Activated CD4-positive, alpha-beta T cell treated with anti-CD3 and anti-CD28 coated beads, Interleukin-2, amount 50 U/mL, for 4 hours (primary cell): ENCODE measurements at places on chromosomes 12 and 14.

- DNase-seq, result no peak
Measured at GRCh38 chr14:60756847-60757246, 22.3 kb downstream of the MNAT1 start.

DNA sequence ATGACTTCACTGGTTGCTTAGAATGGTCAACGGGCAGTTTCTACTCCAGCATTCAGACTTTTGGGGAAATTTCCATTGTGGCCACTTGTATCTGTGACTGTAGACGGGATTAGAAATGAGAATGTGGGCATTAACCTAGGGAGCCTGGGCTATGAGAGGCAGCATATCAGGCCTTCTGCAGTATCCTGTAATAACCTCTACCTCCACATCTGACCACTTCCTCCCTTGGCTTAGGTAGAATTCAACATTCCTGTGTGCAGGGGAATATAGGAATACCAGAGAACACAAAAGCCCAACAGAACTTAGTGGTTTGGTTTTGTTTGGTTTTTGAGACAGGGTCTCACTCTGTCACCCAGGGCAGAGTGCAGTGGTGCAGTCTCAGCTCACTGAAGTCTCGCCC, 76.4 kb upstream of the HOXC13 start:
- no peak for DNase-seq

DNA sequence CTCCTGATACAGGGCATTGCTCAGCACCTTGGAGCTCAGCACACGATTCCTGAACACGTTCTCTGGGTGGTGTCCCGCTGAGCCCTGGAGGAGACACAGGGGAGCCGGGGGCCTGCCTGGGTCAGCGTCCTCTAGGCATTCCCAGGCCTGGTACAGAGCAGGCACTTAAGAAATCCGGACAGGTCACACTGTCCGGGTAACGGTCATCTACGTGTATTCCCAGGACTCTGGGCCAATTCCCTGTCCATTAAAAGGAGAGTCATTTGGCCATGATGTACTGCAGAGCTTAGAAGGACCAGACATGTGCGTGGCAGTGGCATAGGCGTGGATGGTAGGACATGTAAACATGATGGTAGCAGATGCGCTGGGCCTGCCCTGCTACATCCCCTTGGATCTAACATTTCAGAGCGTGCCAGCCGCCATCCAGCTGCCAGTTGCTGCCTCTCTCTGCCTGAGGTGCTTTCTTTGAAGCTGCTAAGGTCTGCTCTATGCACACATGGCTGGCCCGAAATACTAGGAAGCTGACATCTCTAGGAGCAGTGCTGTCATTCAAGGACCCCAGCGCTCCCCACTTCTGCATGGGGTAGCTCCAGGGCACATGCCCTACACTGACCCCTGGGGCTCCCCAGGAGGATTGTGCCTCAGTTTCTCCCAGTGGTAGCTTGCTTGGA, 273.1 kb upstream of the RTL1 start:
- DNase-seq, result no peak

GRCh38 chr12:117000316-117000715, 89.6 kb downstream of the FBXW8 start:
- DNase-seq, result no peak

GRCh38 chr12:6460751-6461371, 9.0 kb downstream of the TAPBPL start:
- DNase-seq, result no peak

GRCh38 chr12:126384026-126384564, 1318.9 kb downstream of the AACS start:
- DNase-seq, result no peak

- no peak for DNase-seq
Measured at GRCh38 chr14:74863274-74863673, 12.7 kb downstream of the PROX2 start.

DNA sequence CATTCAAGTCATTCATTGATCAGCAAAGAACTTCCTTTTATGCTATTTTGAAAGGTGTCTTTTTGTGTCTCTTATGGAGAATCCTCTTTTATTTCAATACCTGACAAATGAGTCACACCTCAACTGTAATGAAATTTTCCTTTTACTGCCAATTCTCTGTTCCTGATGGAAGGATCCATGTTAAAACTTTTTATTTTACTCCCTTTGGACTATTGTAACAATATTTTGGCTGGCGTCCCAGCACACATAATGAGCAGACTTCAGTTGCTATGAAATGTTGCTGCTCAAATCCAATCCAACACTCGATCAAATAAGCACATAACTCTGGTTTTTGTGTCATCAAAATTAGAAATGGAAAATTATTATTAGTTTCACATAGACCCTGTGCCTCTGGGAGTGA, 21.9 kb upstream of the SLC15A5 start:
- no peak for DNase-seq

- no peak for DNase-seq
Measured at GRCh38 chr14:89519040-89519439, 102.0 kb upstream of the FOXN3 start.

GRCh38 chr12:86917121-86917520, 660.9 kb upstream of the MGAT4C start:
- no peak for DNase-seq

DNA sequence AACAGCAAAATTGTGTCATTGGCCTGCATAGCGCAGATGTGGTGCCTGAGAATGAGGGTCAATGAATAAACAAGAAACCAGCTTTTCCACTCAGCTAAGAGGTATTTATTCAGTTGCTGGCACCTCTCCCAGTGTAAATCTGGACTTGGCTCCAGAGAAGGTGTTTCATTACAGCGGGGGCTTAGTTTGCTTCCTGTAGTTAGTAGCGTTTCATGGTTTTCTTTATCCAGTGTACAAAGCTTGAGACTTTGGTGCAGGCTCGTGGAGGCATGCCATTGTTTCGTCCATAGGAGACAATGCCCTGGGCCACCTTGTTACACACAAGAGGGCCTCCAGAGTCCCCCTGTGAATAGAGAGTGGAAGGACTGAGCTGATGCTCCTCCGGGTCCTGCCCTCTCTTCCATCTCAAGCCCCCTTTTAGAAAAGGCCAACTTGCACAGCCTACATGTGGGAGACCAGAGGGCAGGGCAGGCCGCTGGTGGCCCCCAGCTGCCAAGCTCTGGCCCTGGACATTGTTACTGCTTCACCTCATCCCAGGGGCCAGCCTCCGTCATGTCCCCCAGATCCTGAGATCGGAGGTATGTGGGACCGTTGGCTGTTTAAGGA, 3.0 kb downstream of the GZMB start:
- no peak for DNase-seq

DNA sequence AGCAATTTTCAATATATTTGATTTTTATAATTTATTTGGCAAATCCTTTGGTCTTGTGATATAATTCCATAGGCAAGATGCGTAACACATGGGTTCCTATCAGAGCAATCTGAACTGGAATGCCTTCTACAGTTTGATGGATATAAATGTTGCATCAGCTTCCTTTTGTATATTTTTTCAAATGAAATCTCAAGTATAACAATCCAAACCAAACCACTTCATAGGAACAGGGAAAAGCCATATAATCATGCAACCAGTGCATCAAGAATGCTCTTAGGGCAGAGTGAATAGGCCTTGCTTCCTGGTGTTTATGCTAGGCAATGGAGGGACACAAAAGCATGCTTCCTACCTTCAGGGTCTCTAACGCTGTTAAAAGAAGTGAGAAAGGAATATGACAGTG, 34.5 kb downstream of the EFCAB11 start:
- no peak for DNase-seq

DNA sequence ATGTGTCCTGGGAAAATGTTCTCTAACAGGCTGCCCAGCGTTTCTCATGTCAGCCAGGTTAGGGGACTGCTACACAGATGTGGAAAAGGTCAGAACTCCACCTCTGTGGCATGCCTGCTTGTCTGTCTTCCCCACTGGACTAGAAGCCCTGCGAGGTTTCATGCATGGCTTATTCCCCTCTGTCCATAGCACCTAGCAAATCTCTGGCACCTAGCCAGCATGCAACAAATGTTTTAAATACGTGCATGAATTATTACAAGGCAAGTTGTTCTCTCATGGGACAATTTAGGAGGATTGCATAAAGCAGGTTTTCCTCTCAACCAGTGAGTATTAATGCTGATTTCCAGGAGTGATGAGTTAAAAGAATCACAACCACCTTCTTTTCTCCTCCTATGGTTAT, 21.4 kb upstream of the KCNK13 start:
- no peak for DNase-seq

GRCh38 chr12:82015623-82016347, 256.6 kb upstream of the PPFIA2 start:
- no peak for DNase-seq

GRCh38 chr14:101060171-101060601, 156.7 kb upstream of the RTL1 start:
- no peak for DNase-seq

GRCh38 chr12:132433641-132434395, 56.1 kb upstream of the FBRSL1 start:
- no peak for DNase-seq

GRCh38 chr14:99751539-99752485, 41.4 kb upstream of the EML1 start:
- no peak for DNase-seq

DNA sequence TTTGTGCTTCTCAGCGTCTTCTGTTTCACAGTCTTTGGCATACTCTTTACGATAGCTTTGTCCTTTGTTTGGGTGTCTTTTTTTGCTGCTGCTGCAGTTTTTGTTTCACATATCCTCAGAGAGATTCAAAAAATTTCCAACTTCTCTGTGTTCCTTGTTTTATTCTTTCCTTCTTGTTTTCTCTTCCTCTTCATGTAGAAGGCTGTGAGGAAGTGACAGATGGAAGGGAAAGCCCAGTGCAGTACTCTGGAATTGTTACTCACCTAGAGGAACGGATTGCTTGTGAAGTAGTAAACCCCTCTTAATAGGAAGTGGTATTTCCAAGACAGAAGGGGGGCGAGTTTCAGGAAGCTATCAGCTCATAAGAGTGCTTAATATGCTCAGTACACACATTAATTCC, 1.7 kb downstream of the CREBL2 start:
- DNase-seq, result no peak

DNA sequence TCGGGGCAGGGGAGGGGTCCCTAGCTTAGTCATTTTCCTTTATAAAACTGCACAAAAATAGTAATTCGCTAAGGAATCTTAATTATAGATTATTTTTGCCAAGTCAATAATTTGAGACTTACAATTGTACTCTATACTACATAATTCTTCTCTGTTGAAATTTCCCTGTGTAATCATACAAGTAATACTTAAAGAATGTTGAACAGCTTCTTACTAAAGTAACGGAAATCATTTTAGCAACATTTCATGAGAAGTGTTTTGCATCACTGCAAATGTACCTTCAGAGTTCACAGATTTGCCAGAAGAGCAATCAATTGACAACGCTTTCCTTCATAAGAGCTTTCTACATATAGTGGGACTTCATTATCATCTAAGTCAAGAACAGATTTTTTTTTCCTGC, 7.9 kb upstream of the GNG2 start:
- DNase-seq, result no peak

GRCh38 chr14:25003537-25003936, 46.4 kb downstream of the STXBP6 start:
- DNase-seq, result no peak

DNA sequence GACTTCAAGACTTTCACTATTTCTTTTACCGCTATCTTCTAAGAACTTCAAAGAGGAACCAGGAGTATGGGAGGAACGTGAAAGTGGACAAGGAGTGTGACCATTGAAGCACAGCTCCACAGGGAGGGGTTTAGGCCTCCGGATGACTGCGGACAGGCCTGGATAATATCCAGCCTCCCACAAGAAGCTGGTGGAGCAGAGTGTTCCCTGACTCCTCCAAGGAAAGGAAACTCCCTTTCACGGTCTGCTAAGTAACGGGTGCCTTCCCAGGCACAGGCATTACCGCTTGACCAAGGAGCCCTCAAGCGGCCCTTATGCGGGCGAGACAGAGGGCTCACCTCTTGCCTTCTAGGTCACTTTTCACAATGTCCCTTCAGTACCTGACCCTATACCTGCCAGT, 267.0 kb downstream of the RPL10L start:
- DNase-seq, result no peak

GRCh38 chr12:78331181-78331580, 500.5 kb downstream of the NAV3 start:
- no peak for DNase-seq

DNA sequence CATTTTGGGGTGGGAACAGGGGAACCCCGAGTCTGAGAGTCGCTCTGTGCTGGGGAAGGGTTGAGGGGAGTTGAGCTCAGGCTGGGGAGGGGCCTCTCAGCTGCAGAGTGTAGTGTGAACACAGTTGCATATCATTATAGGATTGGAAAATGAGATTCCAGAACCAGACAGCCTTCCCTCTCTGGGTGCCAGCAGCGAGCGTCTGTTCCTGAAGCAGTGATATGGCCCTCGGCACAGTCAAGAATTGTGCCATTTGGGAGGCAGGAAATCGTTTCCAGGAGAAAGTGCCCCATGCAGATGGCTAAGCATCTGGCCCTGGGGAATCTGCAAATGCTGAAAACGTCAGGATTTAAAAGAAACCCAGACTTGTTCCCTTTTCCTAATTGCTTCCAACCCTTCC, 70.4 kb upstream of the SFSWAP start:
- no peak for DNase-seq

DNA sequence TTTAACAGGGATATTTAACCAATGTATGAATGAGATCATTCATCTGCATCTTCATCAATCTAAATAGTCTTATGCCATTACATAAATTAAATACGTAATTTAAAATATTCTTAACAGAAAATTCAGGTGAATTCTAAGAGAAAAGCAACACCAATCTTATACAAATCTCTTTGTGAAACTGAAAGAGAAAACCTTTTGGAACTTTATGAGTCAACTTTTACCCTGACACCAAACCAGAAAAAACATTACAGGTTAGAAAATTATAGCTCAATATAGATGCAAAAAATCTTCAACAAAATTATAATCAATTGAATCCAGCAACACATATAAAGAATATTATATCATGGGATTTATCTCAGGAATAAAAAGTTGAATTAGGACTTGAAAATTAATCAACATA, 3.4 kb downstream of the GLIPR1L1 start:
- no peak for DNase-seq

DNA sequence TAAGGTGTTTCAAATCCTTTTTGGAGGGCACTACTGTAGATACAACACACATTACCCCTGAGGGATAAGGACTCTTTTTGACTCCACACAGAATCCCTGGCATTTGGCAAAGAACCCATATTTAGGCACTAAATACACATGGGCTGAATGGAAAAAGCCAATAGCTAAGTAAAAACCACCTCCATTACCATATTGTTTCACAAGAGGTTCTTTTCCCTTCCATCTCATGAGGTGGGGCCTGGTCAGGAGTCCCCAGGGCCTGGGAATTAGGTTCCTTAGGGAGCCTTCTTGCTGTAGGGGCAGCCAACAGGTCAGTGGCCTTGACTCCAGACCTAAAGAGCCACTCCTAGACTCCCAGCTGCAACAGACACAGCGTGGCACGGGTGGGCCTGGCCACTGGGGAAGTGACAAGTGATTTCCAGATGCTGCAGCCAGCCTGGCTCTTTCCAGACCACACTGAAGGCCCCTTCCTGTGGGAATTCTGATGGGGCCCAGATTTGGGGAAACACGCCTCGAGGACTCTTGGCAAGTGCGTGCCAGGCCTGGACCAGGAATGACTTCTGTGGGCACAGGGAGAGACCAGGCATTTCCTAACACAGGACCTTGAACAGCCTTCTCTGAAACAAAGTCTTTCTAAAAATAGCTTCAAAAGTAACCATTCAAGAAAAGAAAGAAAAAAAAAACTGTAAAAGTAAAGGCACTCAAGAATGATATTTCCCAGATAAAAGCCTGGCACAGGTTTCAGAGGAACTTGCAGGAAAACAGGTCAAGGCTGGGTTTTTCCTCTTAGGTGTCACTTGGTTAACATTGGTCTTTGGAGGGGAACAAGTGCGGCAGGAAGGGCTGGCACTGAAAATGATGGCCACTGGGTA, 18.1 kb downstream of the SSH1 start:
- no peak for DNase-seq
